MCF 10A (cell line): ENCODE measurements at places on chromosomes 7 and 10.

DNA sequence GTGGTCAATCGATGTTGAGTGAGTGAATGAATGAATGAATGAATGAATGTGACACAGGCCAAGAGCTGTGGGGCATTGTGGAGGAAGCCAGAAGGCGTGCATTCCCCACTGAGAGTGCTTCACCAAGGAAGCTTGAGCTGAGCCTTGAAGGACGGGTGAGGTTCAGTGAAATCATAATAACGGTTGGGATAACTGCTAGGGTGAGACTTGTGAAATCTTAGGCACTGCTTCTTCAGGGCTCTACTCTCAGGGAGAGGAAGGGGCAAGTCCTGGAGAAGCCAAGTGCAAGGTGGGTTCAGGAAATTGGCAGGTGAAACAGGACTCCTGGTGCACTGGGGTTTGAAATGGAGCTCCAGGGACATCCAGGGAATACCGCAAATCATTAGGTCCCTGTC, 23.7 kb upstream of the PRKAG2 start:
- H3K27me3 ChIP-seq, result peaks cover 33% of the 10 kb centered on the region
- no peaks in the 10 kb centered on the region for H3K4me1 ChIP-seq
- DNase-seq, result no peak
- peaks cover 4% of the 10 kb centered on the region for H3K36me3 ChIP-seq
- no peak overlapping the region for H3K27ac ChIP-seq
- H3K4me3 ChIP-seq, result no peak overlapping the region

- H3K4me3 ChIP-seq, result no peak overlapping the region
- no peaks in the 10 kb centered on the region for H3K27me3 ChIP-seq
These were observed 11.0 kb downstream of the SVIL start for GRCh38 chr10:29623797-29624196.

GRCh38 chr10:38007551-38007950, 2.9 kb upstream of the ZNF33A start:
- DNase-seq, result no peak
- H3K27ac ChIP-seq, result no peak overlapping the region
- H3K27me3 ChIP-seq, result no peaks in the 10 kb centered on the region
- peaks cover 21% of the 10 kb centered on the region for H3K36me3 ChIP-seq

DNA sequence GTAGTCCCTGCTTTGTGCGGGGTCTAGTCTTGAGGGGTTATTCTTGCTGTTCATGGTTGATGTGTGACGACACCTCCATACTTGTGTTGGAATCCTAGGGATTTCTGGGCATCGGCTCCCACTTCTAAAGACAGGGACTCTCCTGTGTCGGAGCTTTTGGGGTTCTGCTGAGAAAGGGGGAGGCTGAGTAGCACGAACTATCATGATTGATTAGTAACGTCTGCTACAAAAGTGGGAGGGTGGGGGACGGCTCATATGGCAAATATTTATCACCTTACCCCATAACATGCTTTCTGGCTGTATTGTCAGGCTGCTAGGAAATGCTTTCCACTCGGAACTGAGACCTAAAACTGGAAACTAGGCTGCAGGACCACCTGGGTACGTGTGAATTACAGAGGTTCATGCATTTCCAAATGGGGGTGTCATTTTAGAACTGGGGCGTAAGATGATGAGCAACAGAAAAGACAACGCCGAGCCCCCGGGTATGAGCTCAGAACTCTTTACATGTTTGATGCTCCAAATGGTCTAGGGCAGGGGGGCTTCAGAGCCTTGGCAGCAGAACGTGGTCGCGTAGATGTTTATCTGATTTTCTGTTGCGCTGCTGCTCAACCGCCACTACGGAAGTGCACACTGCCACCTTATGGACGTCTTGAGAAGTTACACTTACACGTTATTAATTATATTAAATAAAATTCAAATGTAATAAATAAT, 15.1 kb upstream of the NME8 start:
- peaks cover 13% of the 10 kb centered on the region for H3K4me1 ChIP-seq
- H3K36me3 ChIP-seq, result no peaks in the 10 kb centered on the region
- no peak overlapping the region for H3K27ac ChIP-seq
- H3K27me3 ChIP-seq, result no peaks in the 10 kb centered on the region
- DNase-seq, result peak; percentile 72
- peak overlapping the region; percentile 53 for H3K4me3 ChIP-seq

GRCh38 chr7:122072924-122073599, 71.0 kb downstream of the AASS start:
- no peak for DNase-seq
- no peaks in the 10 kb centered on the region for H3K4me1 ChIP-seq
- peaks cover 29% of the 10 kb centered on the region for H3K36me3 ChIP-seq
- H3K27ac ChIP-seq, result no peak overlapping the region
- H3K27me3 ChIP-seq, result no peaks in the 10 kb centered on the region
- no peak overlapping the region for H3K4me3 ChIP-seq

GRCh38 chr10:101233443-101233842, 4.2 kb upstream of the LBX1 start:
- no peak overlapping the region for H3K4me3 ChIP-seq
- H3K36me3 ChIP-seq, result no peaks in the 10 kb centered on the region
- H3K4me1 ChIP-seq, result peaks cover 6% of the 10 kb centered on the region
- DNase-seq, result no peak
- no peak overlapping the region for H3K27ac ChIP-seq
- peaks cover 39% of the 10 kb centered on the region for H3K27me3 ChIP-seq

- no peak for DNase-seq
- H3K4me1 ChIP-seq, result peaks cover 35% of the 10 kb centered on the region
- no peaks in the 10 kb centered on the region for H3K27me3 ChIP-seq
- H3K36me3 ChIP-seq, result no peaks in the 10 kb centered on the region
- H3K27ac ChIP-seq, result no peak overlapping the region
These were observed 44.9 kb upstream of the ZNF438 start for GRCh38 chr10:31076610-31076988.

DNA sequence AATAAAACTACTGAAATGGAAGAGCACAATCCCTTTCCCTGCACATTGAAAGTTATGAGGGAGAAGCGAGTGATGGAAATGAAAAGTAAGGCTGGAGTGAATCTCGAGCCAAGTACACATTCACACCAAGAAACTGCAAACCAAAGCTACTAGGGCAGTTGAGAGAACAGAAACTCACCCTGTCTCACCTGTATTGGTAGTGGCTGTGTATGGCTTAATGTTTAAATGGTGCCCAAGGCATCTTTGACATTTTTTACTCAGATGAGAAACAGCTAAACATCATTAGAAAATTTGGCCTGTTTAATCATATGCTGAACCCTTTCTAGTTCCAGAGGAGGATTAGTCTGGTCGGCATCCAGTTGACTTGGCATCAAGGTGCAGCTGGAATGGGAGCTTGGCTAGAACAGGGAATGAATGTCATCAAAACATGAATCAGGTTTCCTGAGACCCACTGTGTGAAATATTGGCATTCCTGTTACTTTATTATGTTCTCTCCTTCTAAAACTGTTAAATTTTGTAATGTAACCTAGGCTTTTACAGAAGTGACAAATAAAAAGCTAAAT, 840.8 kb downstream of the GRM8 start:
- H3K27me3 ChIP-seq, result no peaks in the 10 kb centered on the region
- no peaks in the 10 kb centered on the region for H3K36me3 ChIP-seq
